ENCODE measurements at places on chromosomes 5 and 9.

DNA sequence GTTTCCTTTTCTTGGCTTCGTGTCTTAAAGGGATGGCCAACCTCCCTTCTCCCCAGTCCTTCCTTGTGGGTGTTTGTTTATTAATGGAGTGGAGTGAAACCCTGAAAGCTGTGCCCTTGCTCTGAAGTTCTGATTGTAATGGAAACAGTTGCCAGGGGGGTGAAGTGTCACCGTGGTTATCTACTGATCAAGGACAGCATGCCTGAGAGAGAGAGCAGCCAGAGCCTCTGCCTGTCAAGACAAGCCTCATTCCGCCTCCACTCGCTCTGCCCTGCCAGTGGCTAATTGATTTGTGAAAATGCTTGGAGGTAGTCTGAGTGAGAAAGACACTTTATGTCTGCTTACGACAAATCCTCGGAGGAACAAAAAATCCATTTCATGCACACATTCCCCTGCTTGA lies 143.7 kb upstream of the SLC30A5 start:
- no peak for DNase-seq

- peak; percentile 29 for DNase-seq
Measured at GRCh38 chr5:131305906-131306305, 42.1 kb downstream of the CDC42SE2 start.

DNA sequence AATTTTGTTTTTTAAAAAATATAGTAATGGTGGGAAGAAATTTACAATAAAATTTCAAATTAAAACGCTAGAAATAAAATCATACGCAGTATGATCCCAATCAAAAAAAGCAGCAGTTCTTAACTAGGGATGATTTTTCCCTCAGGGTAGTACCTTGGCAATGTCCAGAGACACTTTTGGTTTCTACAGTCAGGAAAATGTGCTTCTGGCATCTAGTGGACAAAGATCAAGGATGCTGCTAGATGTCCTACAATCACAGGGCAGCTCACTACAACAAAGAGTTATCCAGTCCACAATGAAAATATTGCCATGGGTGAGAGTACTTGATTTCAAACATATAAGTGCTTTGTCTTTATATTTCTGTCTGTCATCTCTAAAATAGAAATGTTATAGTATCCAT lies 400.2 kb upstream of the SGCD start:
- no peak for DNase-seq

- DNase-seq: no peak
Measured at GRCh38 chr9:135010921-135011320, 76.5 kb upstream of the OLFM1 start.

GRCh38 chr9:35954942-35955546 lies 2.9 kb downstream of the OR2S2 start:
- DNase-seq: peak; percentile 84

- DNase-seq: no peak
Measured at GRCh38 chr9:108704156-108704852, 151.5 kb downstream of the ACTL7B start.

DNA sequence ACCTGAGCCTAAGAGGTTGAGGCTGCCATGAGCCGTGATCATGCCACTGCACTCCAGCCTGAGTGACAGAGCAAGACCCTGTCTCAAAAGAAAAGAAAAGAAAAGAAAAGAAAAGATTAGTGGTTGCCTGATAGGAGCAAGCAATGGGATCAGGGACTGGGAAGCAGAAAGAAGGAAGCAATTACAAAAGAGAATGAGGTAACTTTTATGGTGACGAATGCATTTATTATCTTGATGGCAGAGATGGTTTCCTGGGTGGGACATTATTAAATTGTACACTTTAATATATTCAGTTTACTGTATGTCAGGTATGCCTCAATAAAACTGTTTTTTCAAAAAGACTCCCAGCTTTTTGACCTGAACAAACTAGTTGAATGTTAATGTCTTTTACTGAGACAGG lies 7.5 kb upstream of the PFDN1 start:
- no peak for DNase-seq
